ENCODE measurements at places on chromosomes 16 and 17.

GRCh38 chr17:76772842-76773525 lies 35.1 kb downstream of the MFSD11 start:
- peak; percentile 76 for DNase-seq

DNA sequence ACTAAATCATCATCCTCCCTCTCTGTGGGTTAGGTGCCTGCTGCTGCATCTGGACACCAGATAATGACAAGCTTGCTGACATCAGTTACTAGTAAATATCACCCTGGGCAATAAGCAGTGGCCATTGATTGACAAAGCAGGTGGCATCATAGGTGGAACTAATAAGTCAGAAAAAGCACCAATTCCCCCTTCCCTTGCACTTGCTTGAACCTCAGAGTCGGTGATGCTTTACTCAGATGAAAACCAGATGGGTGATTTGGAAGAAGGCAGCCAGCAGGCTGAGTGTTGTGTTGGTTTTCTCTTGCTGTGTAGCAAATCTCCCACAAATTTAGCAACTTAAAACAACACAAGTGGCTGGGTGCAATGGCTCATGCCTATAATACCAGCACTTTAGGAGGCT lies 146.9 kb upstream of the NOL11 start:
- DNase-seq, result no peak

DNA sequence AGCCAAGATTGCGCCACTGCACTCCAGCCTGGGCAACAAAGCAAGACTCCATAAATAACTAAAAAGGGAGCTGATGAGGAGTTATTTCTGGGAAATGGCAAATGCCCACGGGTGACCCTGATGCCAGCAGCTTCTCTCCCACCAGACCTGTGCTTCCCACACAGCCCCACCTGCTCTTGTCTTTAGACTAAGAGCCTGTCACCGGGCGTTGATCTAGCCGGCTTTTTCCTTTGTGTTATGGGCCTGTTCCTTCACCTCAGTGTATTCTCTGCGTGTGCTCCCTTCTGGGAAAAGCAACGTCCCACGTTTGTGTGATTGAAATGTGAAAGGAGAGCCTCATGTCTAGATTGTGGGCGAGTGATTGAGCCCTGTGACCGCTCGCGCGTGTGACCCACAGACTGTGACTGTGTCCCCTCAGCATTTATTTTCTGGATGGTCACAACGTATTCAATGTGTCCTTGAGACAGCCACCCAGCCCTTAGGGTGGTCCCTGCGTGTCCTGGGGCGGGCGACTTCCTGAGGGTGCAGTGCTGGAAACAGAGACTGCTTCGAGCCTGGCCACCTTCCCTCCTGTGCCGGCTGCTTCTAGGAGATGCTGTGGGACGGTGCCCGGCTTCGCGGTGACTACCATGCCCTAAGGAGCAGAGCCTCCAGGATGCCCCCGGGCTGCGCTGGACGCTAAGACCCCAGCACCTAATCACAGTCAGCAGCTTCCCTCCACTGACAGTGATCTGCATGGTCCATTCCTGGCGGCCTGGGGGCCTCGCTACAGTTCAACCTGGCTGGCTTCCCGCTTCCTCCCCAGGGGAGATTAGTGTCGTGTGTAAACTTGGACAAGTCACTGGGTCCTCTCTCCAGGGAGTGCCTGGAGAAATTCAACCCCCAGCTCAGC lies 7.8 kb upstream of the RNPS1 start:
- no peak for DNase-seq

DNA sequence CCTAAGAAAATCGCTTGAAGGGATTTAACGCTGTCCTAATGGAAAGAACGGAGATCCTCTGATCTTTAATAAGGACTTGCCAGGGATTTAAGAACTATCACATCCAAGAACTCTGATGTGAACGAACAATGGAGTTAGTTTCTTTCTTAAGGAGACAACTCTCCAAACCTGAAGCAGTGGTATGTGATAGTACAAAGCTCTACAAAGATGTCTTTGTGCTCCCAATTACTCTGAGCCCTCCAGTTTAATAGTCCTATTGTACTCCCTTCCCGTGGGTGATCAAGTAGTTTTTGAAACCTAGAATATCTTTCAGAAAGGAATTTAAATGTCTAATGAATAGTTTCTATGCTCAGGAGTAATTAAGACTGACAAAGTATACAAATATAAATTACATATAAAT lies 123.8 kb downstream of the FTO start:
- DNase-seq, result no peak

DNA sequence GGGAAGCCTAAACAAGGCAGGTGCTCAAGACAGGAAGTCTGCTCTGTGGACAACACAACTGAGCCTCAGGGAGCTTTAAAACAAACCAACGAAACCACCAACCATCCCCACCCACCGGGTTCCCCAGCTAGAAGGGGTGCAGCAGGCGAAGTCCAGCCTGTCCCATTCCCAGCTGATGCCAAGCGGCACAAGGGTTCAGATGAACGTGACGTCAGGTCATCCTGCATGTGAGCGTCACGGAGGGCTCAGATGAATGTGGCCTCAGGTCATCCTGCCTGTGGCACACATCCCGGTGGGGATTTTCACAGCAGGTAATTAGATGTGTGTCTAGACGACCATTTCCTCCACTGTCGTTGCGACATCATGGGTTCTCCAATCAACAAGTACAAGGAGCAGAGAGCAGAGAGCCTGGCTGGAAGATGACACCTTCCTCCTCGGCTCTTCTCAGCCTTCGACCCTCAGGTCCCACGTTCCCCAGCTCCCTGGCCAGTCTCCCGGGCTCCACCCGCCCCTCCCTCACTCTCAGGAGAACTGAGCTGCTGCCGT lies 246.5 kb downstream of the FOXL1 start:
- no peak for DNase-seq

- DNase-seq, result no peak
Observed at GRCh38 chr17:80477647-80478478, 1.5 kb upstream of the NPTX1 start.

- DNase-seq, result no peak
Observed at GRCh38 chr16:67148656-67149275, 2.0 kb downstream of the B3GNT9 start.

DNA sequence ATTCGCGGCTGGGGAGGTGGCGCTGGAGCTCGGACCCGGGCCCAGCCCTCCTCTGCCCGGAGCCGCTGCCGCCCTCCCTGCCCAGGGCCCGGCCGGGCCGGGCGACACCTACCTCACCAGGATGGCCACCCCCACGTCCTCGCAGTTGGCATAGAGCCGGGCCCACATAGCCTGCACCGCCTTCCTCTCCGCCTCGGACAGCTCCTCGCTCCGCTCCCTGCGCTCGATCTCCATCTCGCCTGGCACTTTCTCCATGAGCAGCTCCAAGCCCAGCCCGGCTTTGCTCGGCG lies 276 bp downstream of the CYGB start:
- DNase-seq, result no peak

GRCh38 chr16:69105501-69106361 lies at the start of gene HAS3:
TSS of gene HAS3 (plus strand) at chr16:69105653. CDS start at chr16:69109396, 3,743 bp downstream.
- DNase-seq, result peak; percentile 24

DNA sequence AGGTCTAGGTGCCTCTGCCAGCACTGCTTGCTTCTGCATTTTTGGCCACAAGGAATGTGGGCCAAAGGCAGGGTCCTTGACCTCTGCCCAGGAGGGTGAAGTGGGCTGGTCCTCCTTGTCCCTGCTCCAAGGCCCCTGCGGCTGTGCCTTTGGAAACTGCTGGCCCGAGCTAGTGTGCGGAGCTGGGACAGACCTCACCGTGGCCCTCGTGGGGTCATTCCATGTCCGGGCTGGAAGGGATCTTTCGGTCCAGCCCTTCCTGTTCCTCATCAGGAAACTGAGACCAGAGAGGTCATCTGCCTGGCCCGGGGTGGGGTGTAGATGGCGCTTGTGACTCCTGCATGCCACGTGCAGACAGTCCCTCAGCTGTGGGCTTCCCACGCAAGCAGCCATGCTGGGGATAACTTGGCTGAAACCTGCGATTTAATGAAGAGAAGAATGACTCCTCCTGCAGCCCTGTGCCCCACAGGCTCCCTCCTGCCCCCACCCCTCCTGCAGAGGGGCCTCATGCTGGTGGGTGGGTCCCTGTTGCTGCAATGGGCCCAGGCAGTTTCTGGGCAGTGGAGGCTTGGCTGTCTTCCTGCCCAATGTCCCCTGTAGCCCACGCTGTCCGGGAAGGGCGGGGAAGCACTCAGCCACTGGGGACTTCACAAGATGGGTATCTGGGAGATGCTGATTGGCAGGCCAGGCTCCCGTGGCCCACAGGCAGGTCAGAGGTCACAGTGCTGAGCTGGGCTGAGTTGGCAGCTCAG lies 245.2 kb downstream of the SEC14L1 start:
- DNase-seq, result no peak

- DNase-seq, result no peak
Observed at GRCh38 chr16:7090628-7091115, 242.0 kb upstream of the RBFOX1 start.

- no peak for DNase-seq
Observed at GRCh38 chr16:10031473-10031872, 150.8 kb downstream of the GRIN2A start.

DNA sequence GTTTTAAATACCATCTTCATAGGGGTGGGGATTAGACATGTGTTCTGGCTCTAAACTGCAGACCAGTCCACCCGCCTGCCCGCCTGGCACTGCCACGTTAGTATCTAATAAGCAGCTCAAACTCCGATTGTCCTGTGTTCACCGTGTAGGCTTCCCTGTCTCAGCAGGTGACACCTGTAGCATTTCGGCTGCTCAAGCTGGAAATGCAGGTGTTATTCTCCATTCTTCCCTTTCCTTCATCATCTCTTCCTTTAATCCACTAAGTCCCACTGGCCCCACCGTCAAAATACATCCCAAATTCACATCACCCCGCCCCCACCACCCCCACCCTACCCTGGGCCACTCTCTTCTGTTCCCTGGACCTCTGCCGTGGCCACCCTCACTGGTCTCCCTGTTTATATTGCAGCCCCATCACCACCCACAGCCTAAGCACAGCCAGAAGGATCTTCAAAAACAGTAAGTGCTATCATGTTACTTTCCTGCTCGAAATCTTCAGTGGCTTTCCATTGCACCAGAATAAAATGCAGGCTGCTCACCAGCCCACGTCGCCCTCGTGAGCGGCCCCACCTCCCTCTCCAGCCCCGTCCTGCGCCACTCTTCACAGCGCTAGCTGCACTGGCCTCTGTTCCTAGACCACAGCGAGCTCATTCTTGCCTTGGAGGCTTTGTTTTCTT lies 65.1 kb downstream of the RTN4RL1 start:
- DNase-seq, result no peak

GRCh38 chr17:50499721-50500120 lies 8.5 kb upstream of the MYCBPAP start:
- DNase-seq, result no peak

- DNase-seq, result peak; percentile 88
Observed at GRCh38 chr16:84687715-84688114, 12.1 kb upstream of the USP10 start.

GRCh38 chr16:48156790-48157209 lies 1.0 kb upstream of the ABCC12 start:
- peak; percentile 33 for DNase-seq
